ENCODE measurements at places on chromosomes 13 and 19.

DNA sequence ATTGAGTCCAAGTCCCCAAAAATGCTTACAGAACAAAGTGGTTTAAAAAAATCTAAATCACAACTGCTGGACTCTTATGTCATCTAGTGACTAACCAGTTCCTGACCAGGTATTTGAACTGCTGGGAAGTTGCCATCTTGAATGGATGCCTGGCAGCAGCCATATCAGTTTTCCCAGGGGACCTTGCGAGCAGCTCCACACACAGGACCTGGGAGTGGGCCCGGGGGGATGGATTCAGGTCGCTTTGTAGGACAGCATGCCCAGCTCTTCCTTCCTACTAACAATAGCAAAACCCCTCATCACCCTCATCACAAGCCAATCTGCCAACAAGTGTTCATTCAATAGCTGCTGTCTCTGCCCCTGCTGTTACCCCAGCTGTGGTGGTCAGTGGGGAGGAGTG lies 65.3 kb downstream of the KCTD15 start:
- DNase-seq = no peak

DNA sequence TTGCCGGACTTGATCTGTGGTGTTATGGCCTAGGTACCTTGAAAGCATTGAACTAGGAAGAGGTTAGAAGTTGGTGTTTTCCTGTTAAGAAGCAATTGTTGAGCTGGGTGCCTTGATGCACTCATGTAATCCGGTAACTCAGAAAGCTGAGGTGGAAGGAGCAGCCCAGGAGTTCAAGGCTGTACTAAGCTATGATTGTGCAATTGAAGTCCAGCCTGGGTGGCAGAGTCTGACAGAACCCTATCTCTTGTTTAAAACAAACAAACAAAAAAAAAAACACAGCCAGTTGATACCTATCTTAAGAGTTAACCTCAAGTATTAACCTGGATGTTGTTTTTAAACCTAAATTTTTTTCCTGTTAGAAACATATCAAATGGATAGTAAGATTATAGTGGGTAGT lies 19.3 kb downstream of the SAFB start:
- no peak for DNase-seq

- no peak for DNase-seq
Measured at GRCh38 chr19:38660724-38661123, 13.3 kb downstream of the ACTN4 start.

DNA sequence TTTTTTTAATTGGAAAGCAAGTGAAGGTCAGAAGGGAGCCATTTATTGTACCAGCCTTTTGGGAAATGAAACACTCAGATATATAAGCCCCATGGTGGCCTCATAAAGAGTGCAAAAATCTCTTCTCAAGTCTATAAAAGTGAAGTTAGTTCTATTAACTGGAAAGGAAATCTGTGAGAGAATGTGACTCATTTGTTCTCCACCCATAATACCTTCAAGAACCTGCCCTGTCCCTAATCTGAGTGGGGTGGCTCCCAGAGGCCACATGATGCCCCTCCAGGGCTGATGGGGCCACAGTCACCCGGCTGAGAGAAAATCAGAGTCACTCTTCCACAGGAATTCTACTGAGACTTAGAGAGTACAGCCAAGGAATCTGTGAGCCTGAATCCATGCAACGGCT lies 65.8 kb upstream of the SERP2 start:
- no peak for DNase-seq

- no peak for DNase-seq
Measured at GRCh38 chr13:80242728-80243427, 98.0 kb downstream of the SPRY2 start.

DNA sequence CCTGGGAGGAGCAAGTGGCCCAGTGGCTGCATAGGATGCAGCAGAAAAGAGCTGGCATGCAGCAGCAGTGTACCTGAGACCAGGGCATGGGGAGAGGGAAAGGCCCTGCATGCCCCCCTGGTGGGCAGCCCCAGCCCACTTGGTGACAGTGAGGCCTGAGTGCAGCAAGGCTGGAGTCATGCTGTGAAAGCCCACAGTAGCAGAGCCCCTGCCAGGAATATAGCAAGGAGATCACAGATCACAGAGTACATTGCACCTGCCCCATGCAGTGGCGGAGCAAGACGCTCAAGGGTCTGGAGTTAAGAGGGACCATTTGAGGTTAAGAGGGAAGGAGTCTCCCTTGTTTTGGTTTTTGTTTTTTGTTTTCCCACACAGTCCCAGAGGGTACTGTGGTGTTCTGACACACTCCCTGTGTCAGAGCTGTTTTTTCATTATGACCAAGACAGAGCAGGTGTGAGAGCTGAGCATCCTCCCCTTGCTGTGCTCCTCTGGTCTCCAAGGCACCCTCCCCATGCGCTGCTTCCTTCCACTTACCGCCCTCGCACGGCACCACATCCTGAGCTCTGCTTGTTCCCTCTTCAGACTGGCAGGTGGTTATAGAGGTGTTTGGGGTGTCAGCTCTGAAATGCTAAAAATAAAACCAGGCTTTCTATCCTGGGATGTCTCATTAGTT lies 85.0 kb upstream of the UBL3 start:
- DNase-seq = peak; percentile 86

GRCh38 chr13:113292021-113292862 lies 4.8 kb upstream of the LAMP1 start:
- no peak for DNase-seq

- no peak for DNase-seq
Measured at GRCh38 chr13:67841071-67841470, 610.9 kb upstream of the PCDH9 start.

- no peak for DNase-seq
Measured at GRCh38 chr19:17610384-17610783, 54.9 kb downstream of the COLGALT1 start.

DNA sequence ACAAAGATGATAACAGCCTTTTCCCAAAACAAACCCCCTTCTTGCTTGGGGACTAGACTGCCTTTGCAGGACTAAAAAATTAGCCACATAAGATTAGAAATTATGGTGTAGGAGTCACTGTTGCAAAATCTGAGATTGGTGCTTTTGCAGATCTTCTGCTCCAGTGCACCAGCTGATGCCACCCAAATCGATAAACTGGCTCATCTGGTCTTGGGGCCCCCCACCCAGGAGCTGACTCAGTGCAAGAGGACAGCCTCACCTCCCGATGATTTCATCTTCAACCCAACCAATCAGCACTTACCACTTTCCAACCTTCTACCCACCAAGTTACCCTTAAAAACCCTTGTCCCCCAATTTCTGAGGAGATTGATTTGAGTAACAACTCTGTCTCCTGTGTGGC lies 47.1 kb upstream of the PEPD start:
- DNase-seq = no peak

- DNase-seq = no peak
Measured at GRCh38 chr13:34247596-34247995, 429.6 kb downstream of the RFC3 start.

GRCh38 chr13:41401366-41401765 lies 56.0 kb upstream of the RGCC start:
- DNase-seq = no peak

GRCh38 chr19:43526884-43527859 lies at the start of gene ETHE1:
Gene ETHE1 (minus strand): TSS chr19:43527201. CDS start chr19:43527177, 24 bp downstream.
- DNase-seq = peak; percentile 78

DNA sequence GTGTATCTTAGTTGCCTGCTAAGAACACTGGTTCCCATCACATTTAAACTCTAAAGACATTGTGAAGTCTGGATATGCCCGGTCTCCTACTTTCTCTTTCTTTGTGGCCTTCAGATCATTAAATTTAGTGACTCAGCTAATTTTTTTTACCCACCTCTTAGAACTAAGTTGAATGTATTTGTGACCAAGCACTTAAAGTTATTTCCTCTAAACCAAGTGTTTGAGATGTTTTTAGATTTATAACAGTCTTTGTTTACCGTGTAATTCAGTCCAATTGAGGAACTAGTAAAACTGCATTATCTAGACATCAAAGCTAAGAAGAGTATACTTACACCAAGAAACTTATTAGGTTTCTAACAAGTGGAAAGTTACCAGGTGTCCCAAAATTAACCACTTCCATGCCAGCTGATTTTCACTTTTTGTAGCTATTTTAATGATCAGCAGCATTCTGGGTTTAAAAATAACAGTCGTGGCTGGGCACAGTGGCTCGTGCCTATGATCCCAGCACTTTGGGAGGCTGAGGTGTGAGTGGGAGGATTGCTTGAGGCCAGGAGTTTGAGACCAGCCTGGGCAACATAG lies 53.1 kb downstream of the ARHGAP35 start:
- no peak for DNase-seq

DNA sequence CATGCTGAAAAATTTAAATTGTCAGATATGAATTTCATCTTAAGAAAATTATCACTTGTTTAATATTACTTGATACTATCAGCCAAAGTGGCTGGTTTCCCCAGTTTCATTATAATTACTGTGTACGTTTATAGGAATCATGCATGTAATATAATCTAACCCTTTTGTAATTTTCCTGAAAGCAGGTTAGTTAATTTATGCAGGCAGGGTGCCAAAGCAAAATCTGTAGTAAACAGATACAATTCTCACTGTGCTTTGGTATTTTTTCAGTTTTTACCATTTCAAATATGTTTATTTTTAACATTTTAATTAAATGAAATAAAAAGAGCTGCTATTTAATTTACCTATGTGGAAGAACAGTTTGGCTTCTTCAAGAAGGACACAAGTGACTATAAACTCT lies 1227.5 kb upstream of the MIR17HG start:
- no peak for DNase-seq

GRCh38 chr13:99406799-99407201 lies 94.5 kb upstream of the TM9SF2 start:
- DNase-seq = no peak

GRCh38 chr13:73948848-73949529 lies 185.2 kb downstream of the KLF12 start:
- no peak for DNase-seq

GRCh38 chr13:23323946-23324709 lies 109.4 kb downstream of the SACS start:
- no peak for DNase-seq

GRCh38 chr19:2340496-2341243 lies 12.2 kb downstream of the SPPL2B start:
- no peak for DNase-seq

DNA sequence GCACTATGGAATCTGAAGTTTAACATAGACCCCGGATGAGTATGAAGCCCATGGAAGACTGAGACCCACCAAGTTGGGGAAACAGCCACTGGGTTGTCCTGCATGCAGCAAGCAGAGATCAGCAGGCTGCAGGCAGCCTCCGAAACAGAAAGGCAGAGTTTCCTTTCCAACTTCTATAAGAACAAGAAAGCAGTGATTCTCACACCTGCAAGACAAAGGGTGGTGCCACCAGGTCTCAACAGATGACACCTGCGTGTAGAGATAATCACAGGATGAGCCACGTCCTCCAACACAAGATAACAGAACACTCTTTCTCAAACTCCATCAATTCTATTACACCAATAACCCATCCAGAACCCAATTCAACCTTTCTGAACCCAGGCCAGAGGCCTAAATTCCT lies 457.9 kb downstream of the FOXO1 start:
- no peak for DNase-seq

- DNase-seq = no peak
Measured at GRCh38 chr13:98004107-98004506, 50.6 kb downstream of the IPO5 start.

DNA sequence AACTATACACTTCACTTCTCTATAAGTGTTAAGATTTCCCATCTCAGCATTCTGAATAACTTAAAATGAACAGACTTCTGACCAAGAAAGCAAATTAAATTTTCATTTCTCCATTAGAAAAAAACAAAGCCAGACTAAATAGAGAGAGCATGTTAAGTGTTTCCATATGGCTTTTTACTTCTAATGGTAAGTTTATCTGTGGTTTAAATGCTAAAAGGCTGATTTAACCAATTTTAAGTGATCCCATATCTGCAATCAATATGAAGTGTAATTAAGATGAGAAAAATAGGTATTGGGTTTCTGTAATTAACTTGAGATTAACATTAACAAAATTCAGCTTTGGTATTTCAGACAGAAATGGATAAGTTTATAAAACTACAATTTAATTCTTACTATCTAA lies 107.8 kb downstream of the ELF1 start:
- DNase-seq = no peak

GRCh38 chr19:14542711-14543328 lies 13.4 kb downstream of the TECR start:
- no peak for DNase-seq

DNA sequence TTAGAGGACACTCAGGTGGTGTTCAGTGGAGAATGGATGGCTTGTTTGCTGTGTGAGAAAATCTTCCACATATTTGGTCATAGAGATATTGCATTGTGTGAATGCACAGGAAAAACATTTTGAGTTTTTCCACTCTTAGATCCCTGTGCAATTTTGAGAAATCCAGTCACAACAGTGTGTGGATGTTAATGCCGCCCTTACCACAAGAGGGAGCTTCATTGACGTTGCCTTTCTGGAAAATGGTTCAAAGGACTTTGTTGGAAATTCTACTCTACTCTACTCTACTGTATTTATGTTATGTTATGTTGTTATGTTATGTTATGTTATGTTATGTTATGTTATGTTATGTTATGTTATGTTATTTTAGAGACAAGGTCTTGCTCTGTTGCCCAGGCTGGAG lies 13.4 kb downstream of the ZNF20 start:
- DNase-seq = no peak

GRCh38 chr19:39695759-39696158 lies 8.5 kb upstream of the LGALS14 start:
- DNase-seq = no peak

DNA sequence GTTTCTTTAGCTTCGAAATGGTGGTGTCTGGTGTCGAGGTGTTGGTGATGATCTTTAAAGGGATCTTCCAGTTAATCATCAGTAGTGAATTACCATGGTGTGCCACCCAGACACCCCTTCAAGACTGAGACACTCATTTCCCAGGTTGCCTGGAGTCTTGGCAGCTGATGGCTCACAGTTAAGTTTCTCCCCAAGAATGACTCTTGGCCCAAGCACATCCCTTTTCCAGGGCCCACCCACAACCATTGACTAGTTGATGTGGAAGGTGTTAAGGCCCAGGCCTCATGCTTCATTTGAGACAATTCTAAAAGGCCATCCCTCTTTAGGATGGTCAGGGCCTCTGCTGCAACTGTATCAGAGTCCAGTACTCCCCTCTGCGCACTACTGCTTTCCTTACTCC lies 145.5 kb downstream of the FOXO1 start:
- peak; percentile 32 for DNase-seq

DNA sequence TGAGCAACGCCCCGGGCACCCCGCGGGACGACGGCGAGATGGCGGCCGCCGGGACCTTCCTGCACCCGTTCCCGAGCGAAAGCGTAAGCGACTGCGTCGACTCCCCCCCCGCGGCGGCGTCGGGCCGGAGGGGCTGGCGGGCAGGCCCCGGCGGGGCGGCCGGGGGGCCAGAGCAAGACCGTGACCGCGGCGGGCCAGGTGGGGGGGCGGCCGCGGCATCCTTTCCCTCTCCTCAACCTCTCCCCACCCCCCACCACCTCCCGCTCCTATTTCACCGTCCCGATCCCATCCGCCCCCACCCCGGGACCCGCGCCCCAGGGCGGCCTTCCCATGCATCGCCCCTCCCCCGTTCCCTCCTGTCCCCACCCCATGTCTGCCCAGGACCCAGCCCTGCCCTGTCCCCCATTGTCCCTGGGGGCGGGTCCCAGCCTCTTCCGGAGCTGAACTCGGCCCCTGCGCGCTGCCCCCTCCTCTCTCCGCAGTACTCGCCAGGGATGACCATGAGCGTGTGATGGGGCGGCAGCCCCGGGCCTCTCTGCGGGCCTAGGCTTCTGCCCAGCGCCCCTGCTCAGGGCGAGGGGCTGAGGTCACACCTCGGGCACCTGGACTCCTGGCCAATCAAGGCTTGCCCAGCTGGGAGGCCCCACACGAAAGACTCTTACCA lies 4.1 kb downstream of the ISYNA1 start:
- DNase-seq = no peak
